ENCODE measurements at places on chromosomes 4 and X.
A peak's percentile ranks its signal among the peaks of the same experiment; 100 is the strongest.

DNA sequence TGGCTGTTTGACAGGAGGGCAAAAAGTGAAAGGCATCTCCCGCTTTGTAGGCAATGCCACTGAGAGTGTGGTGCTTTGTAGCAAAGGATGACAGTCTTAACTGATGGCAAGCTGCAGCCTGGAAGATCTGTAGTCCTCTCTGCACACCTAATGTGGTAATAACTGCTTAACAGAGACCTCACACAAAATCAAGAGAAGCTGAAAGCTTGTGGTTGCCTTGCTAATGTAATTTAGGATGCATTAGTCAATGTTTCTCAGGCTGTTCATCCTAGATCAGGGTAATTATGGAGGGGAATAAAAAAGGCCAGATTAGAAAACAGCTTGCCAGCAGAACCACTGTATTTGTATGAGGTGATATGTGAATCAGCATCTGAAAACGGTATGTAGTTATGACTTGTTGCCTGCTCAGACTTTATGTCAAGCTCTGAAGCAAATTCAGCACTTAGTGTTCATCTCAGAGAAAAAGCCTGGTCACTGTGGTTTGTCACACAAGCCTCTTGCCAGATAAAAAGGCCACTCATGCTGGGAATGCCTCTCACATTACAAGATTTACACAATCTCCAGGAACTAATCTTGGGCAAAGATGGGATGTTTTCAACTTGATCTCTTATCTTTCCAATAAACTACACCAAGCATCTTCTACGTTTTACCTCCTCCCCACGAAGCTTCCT lies 130.8 kb downstream of the ENOX2 start:
- peak; percentile 71 for DNase-seq
- no peak overlapping the region for H3K4me3 ChIP-seq
- peaks cover 23% of the 10 kb centered on the region for H3K4me1 ChIP-seq
- H3K27me3 ChIP-seq, result no peaks in the 10 kb centered on the region

GRCh38 chrX:20300822-20301221 lies 34.1 kb upstream of the RPS6KA3 start:
- no peaks in the 10 kb centered on the region for H3K4me1 ChIP-seq
- no peaks in the 10 kb centered on the region for H3K27me3 ChIP-seq
- no peak overlapping the region for H3K27ac ChIP-seq
- no peaks in the 10 kb centered on the region for H3K36me3 ChIP-seq
- no peak overlapping the region for H3K4me3 ChIP-seq
- DNase-seq, result no peak

DNA sequence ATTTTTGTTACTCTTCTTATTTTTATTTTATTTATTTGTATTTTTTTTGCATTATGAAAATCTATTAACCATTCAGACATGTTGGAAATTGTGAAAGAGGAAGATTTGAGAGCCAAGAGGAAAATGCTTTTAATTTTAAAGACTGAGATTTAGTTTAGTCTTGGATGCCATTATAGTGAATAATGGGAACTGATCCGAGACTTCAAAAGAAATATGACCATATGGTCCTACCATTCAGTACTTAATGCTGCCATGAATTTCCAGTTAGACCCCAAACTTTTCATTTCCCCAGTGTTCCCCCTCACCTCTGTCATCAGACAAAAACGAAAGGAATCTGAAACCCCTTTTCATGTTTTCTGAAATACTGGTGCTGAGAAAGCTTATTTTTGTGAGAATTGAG lies 95.5 kb downstream of the TENM3 start:
- no peaks in the 10 kb centered on the region for H3K36me3 ChIP-seq
- peaks cover 3% of the 10 kb centered on the region for H3K4me1 ChIP-seq
- no peaks in the 10 kb centered on the region for H3K27me3 ChIP-seq
- H3K27ac ChIP-seq, result no peak overlapping the region
- peak; percentile 41 for DNase-seq

GRCh38 chr4:117637347-117637746 lies 396.9 kb upstream of the NDST3 start:
- H3K4me3 ChIP-seq, result no peak overlapping the region
- H3K4me1 ChIP-seq, result no peaks in the 10 kb centered on the region
- H3K27me3 ChIP-seq, result no peaks in the 10 kb centered on the region
- H3K36me3 ChIP-seq, result no peaks in the 10 kb centered on the region

Measured in astrocyte (in vitro differentiated cells and primary cell).